Suppressor macrophage (primary cell): ENCODE measurements at places on chromosomes 12 and 14.

- no peak for DNase-seq
Observed at GRCh38 chr12:97757481-97758193, 295.0 kb downstream of the RMST start.

DNA sequence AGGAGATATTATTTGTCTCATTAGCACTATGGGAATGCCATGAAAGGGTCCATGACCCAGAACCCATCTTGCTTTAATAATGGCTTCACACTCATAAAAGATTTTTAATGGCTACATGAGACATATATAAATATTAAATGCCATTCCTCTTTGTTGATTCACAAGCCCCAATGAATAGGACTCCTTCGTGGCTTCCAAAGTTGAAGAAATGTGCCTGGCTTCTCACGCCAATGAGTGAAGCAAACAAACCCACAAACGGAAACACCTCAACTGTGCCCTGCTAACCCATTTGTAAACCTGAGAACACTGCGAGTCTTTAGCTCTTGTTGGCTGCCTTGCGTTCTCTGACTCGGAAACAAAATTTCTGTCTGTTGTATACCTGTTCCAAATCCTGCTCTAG is 381.7 kb upstream of the DDHD1 start:
- DNase-seq: no peak

DNA sequence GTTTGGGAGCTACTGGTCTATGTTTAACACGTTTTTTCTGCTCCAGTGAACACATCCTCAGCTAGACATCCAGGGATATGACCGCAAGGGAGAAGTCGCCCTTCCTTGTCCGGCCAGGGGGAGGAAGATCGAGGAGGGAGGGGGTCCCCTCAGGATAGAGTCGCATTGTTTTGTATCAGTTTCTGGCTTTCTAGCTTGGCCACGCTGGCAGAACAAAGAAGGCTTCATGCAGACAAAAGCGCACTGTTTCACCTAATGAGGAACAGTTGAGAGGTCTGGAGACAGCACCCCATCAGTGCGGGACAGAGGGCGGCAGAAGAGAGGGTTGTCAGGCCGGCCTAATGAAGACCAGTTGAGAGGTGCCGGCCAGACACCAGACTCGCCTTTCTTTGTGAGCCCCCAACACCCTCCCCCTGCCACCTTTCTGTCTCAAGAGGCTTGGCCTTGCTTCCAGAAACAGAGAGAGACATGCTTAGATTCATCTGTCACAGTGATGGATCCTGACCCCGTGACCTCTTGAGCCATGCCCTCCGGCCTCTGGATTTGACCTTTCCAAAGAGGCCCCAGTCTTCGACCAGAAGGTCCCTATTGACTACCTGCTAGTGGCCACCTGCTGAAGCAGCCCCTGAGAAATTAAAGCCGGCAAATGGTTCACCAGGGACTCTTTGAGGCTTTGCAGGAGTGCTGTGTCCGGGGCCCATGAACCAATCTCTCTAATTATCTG is 254.7 kb upstream of the TBX3 start:
- DNase-seq: no peak

DNA sequence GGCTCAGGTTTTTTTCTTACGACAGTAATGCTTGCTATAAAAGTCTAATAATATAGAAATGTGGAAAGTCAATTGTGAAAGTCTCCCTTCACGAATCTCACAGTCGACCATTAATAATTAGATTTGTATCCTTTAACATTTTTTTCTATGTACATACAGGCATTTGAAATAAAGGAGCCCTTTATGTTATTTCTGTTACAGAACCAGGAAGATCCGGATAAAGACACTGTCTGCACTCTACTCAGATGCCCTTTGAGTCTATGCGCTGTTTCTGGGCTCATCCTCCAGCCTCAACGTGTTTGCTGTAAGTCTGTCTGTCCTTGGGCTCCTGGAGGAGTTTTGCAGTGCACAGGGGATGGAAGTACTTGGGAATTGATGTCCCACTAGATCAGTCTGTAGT is 212.2 kb upstream of the ATP2B1 start:
- no peak for DNase-seq

GRCh38 chr12:789852-790563 is 37.6 kb downstream of the WNK1 start:
- peak; percentile 14 for DNase-seq

DNA sequence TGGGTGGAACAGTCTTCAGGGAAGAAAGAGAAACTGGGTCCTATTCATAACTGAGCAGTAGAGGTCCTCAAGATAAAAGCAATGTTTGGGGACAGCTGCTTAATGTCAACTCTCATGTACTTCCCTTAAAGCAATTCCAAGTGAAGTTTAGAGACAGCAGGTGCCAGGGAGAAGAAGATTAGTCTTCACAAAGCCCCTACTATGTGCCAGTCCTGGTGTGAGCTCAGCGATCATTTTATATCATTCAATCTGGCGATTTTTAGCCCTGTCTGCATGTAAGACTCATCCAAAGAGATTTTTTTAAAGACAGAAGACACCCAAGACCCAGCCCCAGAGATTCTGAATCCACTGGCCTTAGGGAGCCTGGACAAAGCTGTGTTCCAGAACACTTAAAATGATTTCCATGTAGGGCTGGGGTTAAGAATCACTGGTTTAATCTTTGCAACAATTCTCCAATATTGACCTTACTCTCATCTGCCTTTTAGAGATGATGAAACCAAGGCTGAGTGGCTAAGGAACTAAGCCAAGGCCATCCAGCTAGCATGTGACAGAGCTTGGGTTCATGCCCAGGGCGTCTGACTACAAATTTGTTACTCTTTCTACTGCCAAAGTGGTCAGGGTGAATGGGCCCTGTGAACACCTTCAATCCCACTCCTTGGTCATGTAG is 404.5 kb upstream of the TBX3 start:
- no peak for DNase-seq

GRCh38 chr12:95709152-95709551 is 81.4 kb downstream of the NTN4 start:
- no peak for DNase-seq

DNA sequence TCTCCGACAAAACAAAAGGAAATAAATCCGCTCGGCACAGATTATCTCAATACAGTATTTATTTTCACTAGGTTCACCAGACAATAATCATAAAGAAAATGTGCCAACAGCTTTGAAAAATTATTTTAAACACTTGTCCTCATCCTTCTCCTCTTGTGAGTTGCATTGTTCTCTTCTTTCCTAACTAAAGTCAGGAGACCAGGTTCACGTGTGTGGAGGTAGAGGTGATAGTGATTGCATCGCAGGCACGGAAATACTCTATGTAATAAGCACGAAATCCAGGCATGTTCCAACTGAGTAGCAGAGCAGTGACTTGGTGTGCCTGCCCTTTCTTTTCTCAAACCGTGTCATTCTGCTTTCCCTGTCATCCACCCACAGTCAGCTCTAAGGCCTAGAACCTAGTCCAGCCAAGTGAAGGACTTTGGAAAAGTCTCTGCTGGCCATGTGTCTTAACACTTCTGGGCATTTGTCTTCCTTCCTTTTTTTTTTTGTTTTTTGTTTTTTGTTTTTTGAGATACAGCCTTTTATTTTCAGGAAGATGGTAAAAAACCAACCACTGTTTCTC is 939 bp upstream of the SEL1L start:
- peak; percentile 40 for DNase-seq

GRCh38 chr12:122886851-122887818 is 8.8 kb downstream of the VPS37B start:
- no peak for DNase-seq

DNA sequence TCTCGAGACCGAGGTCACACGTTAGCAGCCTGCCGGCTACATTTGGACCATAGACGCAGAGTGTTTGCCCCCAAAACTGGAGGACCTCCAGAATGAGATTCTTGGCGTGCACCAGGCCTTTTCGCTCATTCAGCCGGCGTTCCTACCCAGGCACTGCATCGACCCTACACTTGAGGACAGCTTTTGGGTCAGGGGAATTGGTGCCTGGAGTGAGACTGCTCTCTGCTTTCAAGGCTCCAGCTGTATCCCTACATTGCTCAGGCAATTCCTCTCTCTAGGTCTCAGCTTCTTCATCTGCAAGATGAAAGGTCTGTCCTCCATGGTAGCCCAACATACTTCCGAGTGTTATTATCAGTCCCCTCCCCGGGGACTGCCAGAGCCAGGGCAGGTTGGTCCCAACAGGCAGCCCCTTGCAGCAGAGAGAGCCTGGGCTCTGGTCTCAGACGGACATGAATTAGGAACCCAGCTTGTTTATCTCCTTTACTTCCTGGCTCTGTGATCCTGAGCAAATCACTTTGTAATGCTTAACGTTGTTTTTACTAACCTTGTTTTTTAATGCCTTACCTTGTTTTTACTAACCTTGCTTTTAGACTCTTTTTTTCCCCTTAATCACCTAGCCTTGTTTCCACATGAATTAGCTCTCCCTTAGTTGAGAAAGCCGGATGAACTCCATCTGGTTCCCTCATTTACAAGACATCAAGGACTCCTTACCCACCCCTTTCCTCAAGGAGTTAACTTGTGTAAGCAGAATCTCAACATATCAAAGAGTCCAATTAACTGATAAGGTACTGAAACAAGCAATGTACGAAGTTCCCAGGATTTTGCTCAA is 892 bp downstream of the TCHP start:
- no peak for DNase-seq

GRCh38 chr12:117907108-117907689 is 61.6 kb downstream of the KSR2 start:
- no peak for DNase-seq

DNA sequence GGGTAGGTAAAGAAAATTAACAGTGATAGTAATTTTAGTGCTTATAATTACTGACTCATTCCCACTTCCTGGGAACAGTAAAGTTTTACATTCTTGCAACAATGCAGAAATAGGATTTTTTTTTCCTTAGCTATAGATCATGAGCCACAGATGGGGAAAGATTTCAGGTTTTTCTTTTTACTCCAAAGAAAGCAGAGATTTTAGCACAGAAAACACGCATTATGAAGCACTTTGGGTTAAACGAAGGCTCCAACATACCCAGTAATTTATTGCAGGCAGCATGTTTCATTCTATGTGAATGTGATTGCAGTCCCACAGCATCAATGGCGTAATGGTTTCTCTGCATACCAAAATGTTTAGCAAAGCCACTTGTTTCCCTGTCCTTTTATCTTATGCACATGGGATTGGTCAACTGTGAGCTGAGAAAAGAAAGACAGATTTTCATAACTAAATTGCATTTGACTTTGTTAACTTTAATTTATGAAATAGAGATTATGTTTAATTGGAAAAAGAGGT is 124.6 kb upstream of the E2F7 start:
- no peak for DNase-seq

DNA sequence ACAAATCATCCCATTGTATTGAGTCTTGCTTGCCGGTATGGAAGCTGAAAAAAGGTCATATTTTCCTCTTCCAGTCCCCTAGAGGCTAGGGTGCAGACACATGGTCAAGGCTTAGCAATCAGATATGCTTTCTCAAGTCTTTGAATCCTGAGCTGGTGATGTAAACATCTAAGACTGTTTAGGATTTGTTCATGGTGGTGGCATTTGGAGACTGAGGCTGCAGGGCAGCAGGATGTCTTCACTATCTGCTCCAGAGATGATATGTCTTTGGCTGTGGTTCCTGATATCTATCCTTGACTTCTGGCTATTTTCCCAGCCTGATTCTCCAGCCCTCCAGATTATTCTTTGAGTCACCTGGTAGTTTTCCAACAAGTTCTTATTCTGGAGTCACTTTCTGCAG is 50.5 kb upstream of the DACT1 start:
- no peak for DNase-seq

DNA sequence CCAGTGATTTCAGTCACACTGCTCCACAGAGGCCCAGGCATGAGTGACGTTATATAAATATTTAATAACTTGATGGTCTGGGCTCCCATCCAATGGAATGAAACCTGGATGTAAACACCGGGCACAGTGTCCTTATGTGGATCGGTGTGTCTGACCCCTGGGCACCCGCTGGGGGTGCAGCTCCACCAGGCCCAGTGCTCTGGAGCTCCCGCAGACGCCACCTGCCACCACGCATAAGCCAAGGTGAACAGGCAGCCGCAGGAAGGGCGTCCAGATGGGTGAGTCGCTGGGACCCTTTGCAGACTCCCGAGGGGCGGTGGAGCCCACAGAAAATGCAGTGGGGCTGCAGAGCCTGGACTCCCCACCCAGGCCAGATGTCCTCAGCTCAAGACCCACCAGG is 121.6 kb downstream of the SCARB1 start:
- DNase-seq: no peak

- no peak for DNase-seq
Observed at GRCh38 chr14:87829543-87829942, 163.4 kb downstream of the GALC start.

- DNase-seq: no peak
Observed at GRCh38 chr14:30143627-30144026, 216.0 kb upstream of the PRKD1 start.
